ENCODE measurements at places on chromosomes 13 and 19.

- DNase-seq, result no peak
These were observed 135.5 kb downstream of the FOXO1 start for GRCh38 chr13:40530961-40531360.

DNA sequence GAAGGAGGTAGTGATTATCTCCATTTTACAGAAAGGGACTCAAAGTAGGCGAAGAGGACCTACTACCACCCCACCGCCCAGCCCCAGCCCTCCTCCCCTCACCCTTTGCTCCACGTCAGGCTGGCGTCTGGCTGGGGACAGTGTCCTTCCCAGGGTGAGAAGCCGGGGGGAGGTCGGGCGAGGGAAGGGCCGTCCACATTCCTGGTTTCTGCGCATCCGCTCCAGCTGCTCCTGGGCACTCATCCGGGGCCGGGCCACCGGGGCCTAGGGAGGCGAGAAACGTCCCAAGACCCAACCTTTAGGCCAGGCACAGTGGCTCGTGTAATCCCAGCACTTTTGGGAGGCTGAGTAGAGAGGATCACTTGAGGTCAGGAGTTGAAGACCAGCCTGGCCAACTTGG is 4.8 kb upstream of the HSD17B14 start:
- DNase-seq, result no peak

DNA sequence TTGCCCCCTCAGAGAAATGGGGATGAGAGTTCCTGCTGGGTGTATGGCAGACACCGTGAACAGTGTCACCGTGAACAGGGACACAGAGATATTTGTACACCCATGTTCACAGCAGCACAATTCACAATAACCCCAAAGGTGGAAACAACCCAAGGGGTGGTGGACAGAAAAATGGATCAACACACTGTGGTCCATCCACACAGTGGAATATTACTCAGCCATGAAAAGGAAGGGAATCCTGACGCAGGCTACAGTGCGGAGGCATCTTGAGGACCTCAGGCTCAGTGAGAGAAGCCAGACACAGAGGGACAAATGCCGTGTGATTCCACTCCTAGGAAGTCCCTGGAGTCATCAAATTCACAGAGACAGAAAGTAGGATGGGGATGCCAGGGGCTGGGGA is 7.6 kb upstream of the CELF5 start:
- no peak for DNase-seq

GRCh38 chr13:76745261-76746200 is 140.7 kb downstream of the KCTD12 start:
- no peak for DNase-seq

- DNase-seq, result no peak
These were observed 1.6 kb downstream of the SOHLH2 start for GRCh38 chr13:36212789-36213188.

DNA sequence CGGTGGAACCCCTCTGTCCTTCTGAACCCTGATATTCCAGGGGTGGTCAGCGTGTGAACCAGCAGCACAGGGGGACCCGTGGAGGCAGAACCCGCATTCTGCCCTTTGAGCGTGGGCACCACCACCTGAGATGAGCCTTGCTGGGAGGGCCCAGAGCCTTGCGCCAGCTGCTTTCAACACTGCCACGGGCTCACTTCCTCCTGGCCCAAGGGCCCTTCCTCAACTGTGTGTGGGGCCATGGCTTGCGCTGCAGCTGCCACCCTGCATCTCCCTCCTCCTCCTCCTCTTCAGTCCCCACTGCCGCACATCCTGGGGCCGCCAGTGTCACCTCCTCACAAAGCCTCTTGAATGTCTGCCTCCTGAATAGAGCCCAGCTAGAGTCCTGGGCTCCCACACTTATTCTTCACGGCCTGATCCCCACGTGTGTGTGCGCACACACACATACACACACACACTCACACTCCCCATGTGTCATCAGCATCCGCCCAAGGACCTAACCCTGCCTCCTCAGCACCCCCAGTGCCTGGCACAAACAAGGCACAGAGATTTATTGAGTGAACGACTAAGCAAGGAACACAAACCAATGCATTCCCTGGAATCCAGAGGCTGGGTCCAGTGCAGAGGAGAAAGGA is 26.9 kb upstream of the TMEM160 start:
- no peak for DNase-seq

- DNase-seq, result no peak
These were observed 69.7 kb downstream of the SLC7A1 start for GRCh38 chr13:29525757-29526156.

- no peak for DNase-seq
These were observed 7.3 kb downstream of the SHKBP1 start for GRCh38 chr19:40584007-40584406.

GRCh38 chr13:99417201-99418102 is 83.8 kb upstream of the TM9SF2 start:
- peak; percentile 55 for DNase-seq

DNA sequence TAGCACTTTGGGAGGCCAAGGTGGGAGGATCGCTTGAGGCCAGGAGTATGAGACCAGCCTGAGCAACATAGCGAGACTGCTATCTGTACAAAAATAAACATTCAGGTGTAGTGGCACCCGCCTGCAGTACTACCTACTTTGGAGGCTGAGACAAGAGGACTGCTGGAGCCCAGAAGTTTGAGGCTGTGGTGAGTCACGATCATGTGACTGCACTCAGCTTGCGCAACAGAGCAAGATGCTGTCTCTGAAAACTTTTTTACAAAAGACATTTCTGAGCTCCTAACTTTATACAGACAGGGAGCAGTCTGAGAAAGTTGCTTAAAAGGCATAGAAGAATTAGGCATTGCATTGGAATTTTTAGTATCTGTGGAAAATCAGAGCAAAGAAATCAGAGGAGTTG is 10.4 kb upstream of the TBC1D4 start:
- DNase-seq, result no peak

DNA sequence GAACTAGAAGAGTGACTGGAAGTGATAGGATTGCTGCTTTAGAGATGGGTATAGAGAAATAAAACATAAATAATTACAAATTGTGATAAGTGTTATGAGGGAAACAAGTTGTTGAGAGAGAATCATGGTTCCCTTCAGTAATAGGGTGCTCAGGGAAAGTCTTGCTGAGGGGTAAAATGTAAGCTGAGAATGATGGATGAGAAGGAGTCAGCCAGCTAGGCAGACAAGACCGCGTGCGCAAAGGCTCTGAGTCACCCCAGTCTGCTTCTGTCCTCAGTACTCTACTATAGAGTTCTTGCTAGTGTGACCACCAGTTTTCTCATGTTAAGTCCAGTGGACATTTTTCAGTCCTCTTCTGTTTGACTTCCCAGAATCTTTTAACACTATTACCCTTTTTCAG is 39.5 kb downstream of the PCCA start:
- DNase-seq, result no peak

GRCh38 chr19:49615861-49616260 is 24.1 kb downstream of the RRAS start:
- no peak for DNase-seq

DNA sequence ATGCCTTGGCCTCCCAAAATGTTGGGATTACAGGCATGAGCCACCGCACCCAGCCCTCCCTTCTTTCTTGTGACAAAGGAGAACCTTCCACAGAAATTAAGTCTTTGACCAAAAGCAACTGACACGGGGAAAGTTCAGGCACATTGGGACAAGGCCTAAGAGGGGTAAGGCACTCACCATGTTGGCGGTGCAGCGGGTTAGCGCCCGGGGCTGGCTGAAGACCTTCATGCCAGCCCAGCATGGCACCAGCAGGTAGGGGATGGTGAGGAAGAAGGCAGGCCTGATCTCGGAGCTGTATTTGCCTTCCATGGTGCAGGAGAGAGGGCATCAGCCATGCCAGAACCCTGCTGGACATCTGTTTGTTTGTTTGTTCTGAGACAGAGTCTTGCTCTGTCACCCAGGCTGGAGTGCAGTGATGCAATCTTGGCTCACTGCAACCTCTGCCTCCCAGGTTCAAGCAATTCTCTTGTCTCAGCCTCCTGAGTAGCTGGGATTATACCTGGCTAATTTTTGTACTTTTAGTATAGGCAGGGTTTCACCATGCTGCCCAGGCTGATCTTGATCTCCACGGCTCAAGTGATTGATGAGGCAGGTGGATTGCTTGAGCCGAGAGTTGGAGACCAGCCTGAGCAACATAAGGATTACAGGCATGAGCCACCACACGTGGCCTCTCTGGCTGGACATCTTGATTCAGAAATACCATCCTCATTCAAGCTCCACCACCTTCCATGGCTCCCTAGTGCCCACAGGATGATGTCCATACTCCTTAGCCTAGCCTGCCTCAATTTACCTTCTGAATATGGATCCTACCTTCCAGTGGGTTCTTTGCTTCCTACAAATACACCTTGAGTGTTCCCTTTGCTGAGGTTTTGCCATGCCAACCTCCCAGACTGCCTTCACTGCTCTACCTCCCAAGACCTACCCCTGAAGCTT is 4.4 kb downstream of the TM6SF2 start:
- DNase-seq, result no peak

- DNase-seq, result no peak
These were observed 114.6 kb upstream of the VSTM2B start for GRCh38 chr19:29411113-29411581.

DNA sequence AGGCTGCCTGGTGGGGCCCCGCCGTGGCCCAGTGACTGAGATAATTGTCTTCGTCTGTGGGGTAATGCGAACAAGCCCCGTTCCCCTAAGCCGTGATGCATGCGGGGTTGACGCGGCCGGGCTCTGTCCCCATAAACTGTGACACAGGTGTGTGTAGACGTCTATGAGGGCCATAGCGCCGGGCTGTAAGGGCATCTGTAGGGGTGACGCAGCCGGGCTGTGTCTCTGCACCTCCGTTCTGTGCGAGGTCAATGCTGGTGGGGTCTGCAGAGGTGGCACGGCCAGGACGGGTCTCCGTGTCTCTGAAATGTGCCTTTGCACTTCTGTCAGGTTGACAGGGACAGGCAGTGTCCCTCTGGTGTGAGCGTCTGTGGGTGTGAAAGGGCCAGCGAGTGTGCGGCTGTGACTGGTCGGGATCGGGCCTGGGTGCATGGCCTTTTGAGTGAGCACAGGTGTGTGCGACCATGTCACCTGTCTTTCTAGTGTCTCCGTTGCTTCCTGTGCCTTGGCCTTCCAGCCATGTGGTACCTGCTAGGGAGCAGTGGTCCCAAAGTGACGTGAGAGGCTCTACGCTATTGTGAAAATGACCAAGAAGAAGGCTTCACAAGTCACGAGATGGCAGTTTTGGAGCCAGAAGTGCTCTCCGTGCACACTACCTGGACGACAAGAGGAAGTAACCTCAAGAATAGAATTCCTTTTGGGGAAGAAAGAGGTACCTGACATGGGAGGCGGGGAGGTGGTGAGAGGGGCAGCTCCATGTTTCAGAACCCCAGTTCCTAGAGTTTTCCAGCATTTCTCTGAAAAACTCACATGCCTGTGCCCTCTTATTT is 16.4 kb upstream of the ZNF331 start:
- no peak for DNase-seq

DNA sequence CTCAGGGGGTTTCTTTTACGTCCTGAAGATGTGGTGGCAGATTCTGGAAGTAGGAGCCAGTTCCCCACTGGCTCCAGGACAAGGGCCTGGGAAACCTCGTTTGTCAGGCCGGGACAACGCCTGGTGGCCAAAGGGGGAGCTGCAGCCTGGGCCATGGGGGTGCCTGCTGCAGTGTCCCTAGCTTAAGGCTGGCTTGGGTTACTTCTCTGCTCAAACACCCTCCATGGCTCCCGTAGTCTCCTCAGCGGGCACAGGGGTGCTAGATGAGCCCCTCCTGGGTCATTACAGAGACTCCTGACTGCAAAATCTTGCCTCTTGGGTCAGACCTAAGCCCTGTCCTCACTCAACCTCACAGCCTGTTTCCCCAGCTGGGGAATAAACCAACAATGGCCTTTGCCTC is 14.7 kb downstream of the CILP2 start:
- DNase-seq, result no peak

- DNase-seq, result no peak
These were observed 807.1 kb downstream of the DIAPH3 start for GRCh38 chr13:59356607-59357006.

DNA sequence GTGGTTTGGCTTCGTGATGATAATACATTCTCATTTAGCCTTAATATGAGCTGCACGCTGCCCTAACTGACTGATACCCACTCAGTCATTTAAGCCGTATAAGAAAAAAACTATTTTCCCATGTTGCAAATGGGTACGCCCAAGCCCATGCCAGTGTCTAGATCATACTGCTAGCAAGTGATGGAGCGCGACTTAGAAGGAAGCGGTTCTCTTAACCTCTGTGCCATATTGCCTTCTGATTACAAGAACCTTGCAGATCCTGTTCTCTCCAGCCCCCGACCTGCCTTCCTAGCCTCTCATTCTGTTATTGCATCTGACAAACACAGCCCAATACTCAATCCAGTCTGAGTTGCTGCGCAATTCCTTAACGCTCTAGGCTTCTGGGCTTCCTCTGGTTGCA is 603 bp downstream of the GPALPP1 start:
- DNase-seq, result no peak

GRCh38 chr19:9828551-9829063 is 889 bp downstream of the UBL5 start:
- no peak for DNase-seq
